Stimulated activated CD4-positive, alpha-beta T cell treated with anti-CD3 and anti-CD28 coated beads, Interleukin-1b, Interleukin-23, amount 100 ng/mL, for 1 hour (primary cell): ENCODE measurements at places on chromosomes 16 and 17.

GRCh38 chr17:57808882-57809281 is 41.0 kb downstream of the MRPS23 start:
- DNase-seq = no peak

DNA sequence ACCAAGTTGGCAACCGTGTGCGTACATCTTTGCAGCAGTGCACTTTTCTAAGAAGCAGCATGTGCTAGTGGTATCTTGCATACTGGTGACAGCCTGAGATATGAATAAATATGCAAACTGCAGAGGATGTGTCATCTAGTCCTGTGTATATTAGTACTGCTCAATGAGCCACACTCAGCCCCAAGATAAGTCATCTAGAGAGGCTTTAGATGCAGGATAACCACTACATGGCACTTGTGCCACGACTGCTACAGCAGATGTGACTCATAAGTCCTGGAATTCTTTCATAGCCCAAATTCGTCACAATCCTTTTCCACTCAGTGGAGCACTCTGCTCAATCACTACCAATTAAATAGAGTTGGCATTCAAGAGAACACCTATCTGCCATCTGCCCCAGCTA is 171.5 kb downstream of the AXIN2 start:
- DNase-seq = no peak

- DNase-seq = no peak
These were observed 49.7 kb downstream of the CYTH1 start for GRCh38 chr17:78732354-78732753.

DNA sequence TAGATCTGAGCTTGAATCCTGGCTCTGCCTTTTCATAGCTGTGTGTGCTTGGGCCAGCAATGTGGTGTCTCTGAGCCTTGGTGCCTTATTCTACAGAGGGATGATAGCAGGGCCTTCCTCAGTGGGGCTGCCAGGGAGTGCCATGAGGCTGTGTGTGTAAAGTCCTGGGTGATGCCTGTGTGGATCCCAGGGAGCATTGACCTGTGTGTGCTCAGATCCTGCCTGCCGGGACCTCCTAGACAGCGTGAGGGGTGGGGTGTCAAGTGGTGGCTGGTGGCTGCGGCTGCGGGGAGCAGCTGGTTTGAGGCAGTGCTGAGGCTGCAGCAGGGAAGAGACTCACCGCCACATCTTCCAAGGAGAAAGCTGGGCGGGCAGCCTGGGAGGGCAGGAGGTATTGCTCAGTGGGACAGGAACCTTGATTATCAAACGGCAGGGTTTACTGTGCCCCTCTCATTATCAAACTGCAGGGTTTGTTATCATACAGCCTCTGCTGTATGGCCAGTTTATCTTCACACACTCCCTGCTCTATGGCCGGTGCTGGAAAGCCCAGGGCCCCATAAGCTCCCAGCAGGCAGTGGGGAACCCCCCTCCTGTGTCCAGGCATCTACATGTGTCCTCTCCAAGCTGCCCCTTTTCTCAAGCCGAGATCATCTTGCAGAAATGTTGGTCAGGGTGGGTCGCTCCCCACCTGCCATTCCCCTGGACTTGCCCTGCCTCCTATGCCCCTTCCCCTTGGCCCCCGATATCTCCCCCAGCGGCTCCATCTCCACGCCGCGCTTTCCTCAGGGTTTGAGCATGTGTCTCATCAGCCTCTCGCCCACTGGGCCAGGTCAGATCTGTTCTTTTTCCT is 3.1 kb upstream of the ADCY7 start:
- no peak for DNase-seq

DNA sequence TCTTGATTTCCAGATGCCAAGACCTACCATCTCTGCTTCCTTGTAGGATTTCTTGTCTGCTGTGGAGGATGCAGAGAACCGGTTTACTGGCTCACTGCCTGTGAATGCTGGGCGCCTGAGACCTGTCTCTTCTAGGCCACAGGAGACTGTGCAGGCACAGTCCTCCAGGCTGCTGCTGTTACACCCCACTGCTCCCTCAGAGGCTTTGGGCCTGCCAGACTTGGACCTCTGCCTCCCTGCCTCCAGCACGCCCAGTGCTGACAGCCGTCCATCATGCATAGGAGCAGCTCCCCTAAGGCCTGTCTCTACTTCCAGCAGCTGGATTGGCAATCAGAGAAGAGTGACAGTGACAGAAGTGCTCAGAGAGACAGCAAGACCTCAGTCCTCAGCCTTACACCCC is 6.1 kb downstream of the HROB start:
- no peak for DNase-seq

GRCh38 chr16:49856672-49857330 is 889 bp upstream of the ZNF423 start:
- DNase-seq = no peak

DNA sequence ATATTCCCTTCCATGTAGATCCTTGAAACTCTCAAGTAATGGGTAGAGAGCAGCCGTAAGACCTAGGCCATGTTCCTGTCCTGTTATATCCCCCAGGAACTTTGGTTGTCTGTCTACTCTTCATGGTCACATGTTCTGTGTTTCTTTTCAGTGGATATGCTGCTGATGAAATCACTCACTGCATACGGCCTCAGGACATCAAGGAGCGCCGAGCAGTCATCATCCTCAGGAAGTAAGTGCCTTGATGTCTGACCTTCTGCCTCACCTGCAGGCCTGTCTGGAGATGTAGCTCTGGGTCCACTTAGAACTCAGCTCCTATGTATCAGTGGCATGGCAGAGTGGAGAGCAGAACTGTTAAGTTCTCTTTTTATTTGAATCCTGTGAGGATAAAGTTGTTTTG is 11.2 kb downstream of the ALKBH5 start:
- DNase-seq = no peak

DNA sequence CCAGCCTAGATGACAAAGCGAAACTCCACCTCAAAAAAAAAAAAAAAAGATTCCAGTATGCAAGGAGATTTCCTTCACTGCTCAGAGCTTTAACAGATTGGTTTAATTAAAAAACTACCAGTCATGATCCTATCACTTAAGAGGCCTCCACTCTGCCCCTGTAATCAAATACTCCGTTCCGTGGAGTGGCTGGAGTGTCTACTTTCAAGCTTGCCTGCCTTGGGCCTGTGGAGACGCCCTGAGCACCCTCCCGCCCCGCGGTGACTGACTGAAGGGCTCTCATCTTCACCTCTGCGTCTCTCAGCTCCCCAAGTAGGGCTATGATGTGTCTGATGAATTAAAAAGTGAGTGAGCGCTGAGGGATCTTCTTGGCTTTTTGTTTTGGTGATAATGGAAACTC is 25.3 kb upstream of the TRPV3 start:
- DNase-seq = no peak

DNA sequence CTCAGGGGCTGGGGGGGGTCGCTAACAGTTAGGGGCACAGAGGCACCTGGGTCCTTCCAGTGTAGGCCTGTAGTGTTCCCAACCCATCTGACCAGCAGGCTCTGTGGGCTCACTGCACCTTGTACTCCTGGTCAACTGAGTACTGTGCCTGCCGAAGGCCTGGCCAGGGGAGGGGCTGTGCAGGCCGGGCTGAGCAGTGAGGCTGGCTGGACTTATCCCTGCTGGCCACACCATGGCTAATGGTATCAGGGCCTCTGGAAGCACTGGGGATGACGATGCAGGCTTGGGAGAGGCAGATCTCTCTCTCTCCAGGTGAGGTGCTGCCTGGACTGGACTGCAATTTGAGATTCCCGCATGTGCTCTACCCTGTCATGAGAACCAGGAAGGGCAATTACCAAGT is 58.9 kb upstream of the SDK2 start:
- DNase-seq = no peak
